GDM1 (cell line): ENCODE measurements at places on chromosomes 3 and 15.

- no peak for DNase-seq
Observed at GRCh38 chr3:169952045-169952444, 14.6 kb upstream of the SEC62 start.

GRCh38 chr3:38618343-38618742 is 31.1 kb downstream of the SCN5A start:
- no peak for DNase-seq

- DNase-seq: no peak
Observed at GRCh38 chr3:141686466-141687291, 51.4 kb upstream of the RNF7 start.

- DNase-seq: peak; percentile 21
Observed at GRCh38 chr3:155682426-155683343, 62.2 kb downstream of the PLCH1 start.

DNA sequence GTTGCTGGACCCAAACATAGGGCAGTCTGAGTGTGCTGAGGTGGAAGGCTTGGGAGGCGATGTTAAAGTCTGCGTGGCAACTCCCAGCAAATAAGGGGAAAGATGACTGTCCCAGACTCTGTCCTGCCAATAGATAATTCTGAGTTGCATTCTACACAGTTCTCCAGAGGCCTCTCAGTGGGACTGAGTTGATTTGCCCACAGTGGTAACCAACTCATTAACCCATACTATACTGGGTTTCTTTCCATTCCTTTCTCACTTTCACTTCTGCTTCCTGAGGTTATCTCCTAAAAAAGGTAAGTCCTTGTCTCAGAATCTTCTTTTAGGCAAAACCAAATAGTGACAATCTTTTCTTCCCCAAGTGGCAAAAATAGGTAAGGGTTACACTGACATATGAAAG is 549.9 kb upstream of the DPPA4 start:
- no peak for DNase-seq

GRCh38 chr3:362681-363338 is 166.2 kb downstream of the CHL1 start:
- no peak for DNase-seq

DNA sequence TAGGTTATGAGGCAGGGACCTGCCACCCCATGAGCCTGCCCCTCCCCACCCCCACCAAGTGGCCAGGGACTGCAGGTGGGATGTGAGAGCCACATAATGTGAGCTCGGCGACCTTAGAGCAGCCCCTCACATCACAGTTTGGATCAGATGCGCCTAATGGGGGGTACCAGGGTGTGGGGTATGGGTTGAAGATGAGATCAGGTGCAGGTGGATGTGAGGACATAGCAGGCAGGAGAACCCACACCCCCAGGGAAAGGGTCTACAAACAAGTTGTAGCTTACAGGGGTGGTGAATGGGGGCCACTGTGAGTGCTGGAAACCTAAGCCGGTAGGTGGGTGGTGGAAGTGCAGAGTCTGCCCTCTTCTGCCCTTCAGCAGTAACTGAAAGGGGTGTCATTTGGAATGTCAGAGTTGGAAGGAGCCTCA is 94.0 kb downstream of the CORO2B start:
- no peak for DNase-seq

GRCh38 chr3:112132975-112133448 is at the start of gene GCSAM:
Gene GCSAM, minus strand, starts transcription at chr3:112133248. Its CDS starts 128 bp downstream, at chr3:112133120.
- peak; percentile 58 for DNase-seq

DNA sequence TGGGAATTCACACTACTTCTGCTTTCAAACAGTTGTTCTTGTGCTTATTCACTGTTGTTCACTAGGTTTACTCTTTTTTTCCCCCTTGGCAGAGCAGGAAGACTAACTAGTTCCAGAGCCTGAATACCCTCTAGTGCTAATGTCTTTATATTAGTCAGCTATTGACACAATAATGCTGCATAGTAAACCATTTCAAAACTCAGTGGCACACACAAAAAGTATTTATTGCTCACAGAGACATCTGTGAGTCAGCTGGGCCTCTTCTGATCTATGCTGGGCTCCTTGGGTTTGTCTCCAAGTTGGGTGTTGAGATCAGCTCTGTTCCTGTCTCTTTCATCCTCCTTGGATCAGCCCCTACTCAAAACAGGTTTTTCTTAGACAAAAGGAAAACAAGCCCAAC is 51.1 kb downstream of the RSRC1 start:
- DNase-seq: no peak
